ENCODE measurements at places on chromosomes 2 and 18.

DNA sequence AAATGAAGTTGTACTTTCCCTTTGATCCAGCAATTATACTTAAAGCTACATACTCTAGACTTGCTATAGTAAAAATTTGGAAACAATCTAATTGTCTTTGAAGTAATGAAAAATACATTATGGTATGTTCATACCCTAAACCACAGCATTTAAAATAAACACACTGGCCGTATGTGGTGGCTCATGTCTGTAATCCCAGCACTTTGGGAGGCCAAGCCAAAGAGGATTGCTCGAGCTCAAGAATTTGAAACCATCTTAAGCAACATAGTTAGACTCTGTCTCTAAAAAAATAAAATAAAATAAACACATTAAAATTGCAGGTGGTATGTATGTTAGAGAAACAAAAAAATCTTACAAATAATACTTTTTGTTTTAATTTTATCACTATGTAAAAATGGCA, 208.1 kb upstream of the KLHL14 start:
- no peak for DNase-seq

- DNase-seq = no peak
Observed at GRCh38 chr18:48454261-48454757, 45.1 kb upstream of the ZBTB7C start.

DNA sequence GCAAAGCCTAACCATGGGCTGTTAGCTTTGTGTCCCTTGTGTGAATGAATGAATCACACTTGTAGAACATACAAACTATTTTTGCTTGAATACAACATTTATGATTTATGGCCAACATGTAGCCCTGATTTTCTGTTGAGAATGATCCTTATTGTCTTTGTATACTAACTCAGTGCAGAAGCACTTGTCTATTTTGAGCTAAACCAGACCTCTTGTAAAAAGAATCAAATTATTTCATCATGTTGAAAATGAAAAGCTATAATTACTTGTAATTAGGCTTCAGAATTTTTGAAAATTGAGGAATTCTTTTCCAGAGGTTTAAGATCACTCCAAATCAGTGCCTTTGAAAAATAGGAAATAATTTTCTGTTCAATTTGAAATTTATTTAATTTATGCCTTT, 85.9 kb downstream of the ZNF407 start:
- DNase-seq = no peak

GRCh38 chr2:84477886-84478285, 18.8 kb upstream of the SUCLG1 start:
- no peak for DNase-seq

DNA sequence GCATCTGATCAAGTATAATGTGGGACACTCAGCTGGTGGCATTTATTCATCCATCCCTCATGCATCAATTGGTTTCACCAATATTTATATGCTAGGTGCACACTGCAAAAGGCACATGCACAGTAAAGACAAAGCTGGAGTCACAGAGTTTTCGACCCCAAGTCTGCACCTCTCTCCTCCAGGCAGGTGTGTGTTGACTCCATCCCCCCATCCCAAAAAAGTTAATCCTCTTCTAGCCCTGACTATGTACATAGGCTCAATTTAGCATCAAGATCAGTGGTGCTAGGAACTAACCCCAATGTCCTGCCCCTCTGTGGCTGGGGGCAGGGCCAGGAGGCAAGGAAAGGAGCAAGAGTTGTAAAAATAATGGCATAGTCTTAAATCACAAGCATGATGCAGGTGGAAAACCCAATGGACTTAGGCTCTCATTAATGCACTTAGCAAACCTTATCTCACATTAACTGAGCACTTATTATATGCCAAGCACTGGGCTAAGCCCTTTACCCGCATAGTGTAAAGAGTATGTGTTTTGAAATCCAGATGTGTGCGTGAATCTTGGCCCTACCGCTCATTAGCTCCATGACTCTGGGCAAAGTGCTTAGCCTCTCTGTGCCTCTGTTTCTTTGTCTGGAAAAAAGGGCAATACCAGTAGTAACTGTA, 3.1 kb downstream of the EVA1A start:
- no peak for DNase-seq

DNA sequence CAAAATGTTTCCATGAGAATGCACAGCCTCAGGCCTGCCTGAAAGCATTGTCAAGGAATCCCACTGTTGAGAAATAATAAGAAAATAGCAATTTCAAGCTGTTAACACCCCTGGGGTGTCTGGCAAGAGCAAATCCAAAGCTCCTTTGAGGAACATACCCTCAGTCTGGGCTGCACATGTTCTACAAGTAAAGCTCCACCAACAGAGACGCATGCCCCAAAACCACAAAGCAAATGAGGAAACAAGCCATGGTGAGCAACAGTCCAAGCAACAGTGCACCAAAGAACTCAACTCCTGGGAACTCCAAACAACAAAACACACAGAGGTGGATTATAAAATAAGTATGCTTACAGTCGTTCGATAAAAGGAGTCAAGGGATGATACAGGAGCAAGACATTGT, 40.3 kb downstream of the CYP27C1 start:
- no peak for DNase-seq

- DNase-seq = no peak
Observed at GRCh38 chr2:209208211-209208610, 215.6 kb upstream of the MAP2 start.

DNA sequence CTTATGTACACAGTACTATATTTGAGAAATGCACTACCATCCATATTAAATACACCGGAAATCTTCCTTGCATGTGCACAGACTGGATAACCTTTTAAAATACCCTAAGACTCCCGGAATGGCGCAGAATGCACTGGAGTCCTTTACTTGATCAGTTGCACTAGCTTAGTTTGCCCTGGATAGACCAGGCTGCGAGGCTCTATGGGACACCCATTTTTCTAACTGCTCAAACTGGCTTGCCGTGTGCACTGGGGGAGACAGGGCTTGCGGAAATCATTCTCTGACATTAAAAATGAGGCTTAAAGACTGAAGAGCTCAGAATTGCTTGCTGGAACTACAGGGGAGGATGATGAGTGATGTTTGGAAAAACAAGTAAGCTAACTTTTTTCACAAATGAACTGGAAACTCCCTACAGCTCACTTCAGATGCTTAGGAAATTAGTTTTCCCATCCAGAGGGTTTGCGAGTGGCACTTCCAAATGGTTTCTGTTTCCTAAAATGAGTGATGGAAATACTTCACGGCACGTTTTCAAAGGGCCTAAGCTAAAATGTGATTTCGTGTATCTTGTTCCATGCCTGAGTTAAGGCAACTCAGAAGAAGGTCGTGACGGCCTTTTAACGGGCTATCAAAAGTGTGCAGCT, 2.7 kb downstream of the NCK2 start:
- no peak for DNase-seq

GRCh38 chr2:106272216-106272807, 78.2 kb upstream of the UXS1 start:
- DNase-seq = no peak

- DNase-seq = no peak
Observed at GRCh38 chr2:174597345-174598047, at the start of gene WIPF1. WIPF1 (minus strand) TSS chr2:174597804; CDS start chr2:174585573, 12,231 bp downstream.

DNA sequence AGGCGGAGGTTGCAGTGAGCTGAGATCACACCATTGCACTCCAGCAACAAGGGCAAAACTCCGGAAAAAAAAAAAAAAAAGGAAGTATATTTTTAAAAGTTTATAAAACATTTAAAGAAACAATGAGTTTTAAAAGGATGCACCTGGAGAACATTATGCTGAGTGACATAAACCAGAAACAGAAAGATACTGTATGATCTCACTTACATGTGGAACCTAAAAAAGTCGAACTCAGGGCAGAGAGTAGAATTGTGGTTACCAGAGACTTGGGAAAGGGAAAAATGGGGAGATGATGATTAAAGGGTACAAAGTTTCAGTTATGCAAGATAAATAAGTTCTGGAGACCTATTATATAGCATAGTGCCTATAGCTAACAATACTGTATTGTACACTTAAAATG, 52.8 kb upstream of the RTN4 start:
- DNase-seq = no peak

DNA sequence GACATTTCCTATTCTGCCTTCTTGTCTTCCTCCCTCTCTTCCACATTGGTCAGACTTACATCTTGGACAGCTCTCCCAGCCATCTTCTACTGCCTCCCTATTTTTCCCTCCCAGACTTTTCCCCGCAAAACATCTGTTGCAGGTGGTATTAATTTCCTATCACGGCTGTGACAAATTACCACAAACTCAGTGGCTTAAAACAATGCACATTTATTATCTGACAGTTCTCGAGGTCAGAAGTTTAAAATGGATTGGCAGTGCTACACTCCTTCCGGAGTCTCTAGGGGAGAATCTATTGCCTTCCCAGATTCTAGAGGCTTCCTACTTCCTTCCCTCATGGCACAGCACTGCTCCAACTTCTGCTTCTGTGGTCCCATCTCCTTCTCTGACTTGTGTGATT, 33.3 kb downstream of the STRADB start:
- no peak for DNase-seq

DNA sequence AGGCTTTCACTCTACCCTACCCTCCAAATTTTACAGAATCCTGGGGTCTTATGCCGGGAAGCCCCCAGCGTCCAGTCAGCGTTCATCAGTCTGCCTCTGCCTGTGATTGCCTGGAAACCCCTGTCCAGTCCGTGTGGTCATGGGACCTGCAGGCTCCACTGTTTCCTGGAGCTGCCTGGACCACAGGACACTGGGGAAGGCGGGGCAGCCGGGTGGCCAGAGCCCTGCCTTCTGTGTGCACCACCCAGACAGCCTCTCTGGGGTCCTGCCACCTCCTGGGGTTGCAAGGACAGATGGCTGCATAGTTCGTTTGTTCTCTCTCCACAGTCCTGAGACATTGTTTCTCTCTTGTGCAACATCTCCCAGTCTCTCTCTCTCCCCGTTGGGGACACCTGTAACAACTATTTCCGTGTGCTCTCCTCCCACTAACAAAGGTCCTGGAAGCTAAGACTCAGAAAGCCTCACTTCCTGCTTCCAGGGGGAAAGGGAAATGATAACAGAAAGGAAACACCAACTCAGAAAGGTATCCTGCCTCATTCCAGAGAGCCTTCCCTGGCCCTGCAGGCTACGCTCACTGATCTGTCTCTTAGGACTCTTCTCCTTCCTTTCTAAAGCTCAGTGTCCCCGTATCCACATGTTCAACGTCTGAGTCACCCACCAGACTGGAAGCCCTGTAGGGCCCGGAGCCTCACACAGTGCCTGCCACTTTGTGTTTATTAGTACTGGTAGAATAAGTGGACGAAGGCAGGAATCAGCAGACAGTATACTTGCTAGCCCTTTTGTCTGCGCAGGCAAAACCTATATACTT, 192.8 kb upstream of the RAB12 start:
- no peak for DNase-seq

GRCh38 chr2:75949385-75950030, 238.8 kb upstream of the GCFC2 start:
- DNase-seq = no peak

- no peak for DNase-seq
Observed at GRCh38 chr2:186031229-186031628, 292.6 kb downstream of the FSIP2 start.

- DNase-seq = no peak
Observed at GRCh38 chr2:217431577-217432269, 571.1 kb downstream of the TNS1 start.
